ENCODE measurements at places on chromosomes 1 and 21. TPM values are rescaled to one million over a fixed set of nuclear protein-coding genes. Genes with fewer than 3 reads are reported as not detected.

GRCh38 chr1:219159946-219160645 is 13.6 kb upstream of the LYPLAL1 start:
- no peak for DNase-seq

DNA sequence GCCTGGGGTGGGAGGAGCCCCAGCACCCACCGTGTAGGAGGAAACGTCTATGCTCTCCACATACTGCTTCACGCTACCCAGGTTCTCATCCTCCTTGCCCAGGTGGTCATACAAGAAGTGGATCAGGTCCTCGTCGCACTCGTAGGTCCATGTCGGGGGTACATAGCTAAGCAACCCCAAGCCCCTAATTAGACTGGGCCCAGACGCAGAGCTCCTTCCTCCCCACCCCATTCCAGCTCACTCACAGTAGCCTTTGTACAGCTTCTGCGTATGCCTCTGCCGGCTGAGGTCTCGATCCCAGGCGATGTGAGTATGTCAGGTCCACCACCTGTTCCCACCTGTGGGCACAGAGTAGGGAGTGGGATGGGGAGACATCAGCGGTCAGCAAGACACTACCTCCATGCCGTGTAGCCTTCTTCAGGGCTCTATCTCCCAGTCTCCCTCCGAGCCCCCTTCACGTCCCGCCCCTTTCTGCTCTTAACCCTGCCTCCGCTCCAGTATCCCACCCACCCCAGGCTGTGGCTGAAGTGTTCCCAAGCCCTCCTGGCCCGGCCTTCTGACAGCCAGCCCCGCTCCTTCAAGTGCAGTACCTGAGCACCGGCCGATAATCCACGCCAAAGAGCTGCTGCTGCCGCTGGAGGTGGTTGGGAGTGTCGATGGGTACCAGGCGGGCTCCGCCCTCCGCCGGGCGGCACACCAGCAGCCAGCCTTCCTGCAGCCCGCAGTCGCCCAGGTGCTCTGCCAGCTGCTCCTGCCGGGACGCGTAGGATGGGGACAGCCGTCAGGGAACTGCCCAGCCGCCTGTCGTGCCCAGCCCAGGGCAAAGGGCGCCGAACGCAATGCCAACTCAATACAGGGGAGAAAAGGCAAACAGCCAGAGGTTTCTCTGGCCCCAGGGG is 919 bp downstream of the HECTD3 start:
- DNase-seq = no peak

- DNase-seq = no peak
These were observed 181.0 kb downstream of the DHRS3 start for GRCh38 chr1:12436817-12437599.

FAF1 gene
- total RNA-seq = 32.3 TPM

PODN gene
- total RNA-seq = 440 TPM

TLCD4 gene
- 6.6 TPM for total RNA-seq

MYOM3 gene
- 0.13 TPM for total RNA-seq

All from omental fat pad (tissue), 4 donors.